Sigmoid colon (tissue), 7 donors: ENCODE measurements at places on chromosomes 6 and 20. TPM values are rescaled to one million over a fixed set of nuclear protein-coding genes. Genes with fewer than 3 reads are reported as not detected.

Gene CABLES2
- 6.5 TPM for total RNA-seq

Gene KCNQ5
- total RNA-seq: 1.1 TPM

Gene HCRTR2
- total RNA-seq: not detected

Gene MRAP2
- total RNA-seq: 1.6 TPM

Gene PHF3
- 59.6 TPM for total RNA-seq

Gene TREML2
- not detected for total RNA-seq

Gene LY6G6D
- 21.2 TPM for total RNA-seq

Gene ADGRB3
- total RNA-seq: 11.5 TPM

Gene HFE
- total RNA-seq: 4.4 TPM

DNA sequence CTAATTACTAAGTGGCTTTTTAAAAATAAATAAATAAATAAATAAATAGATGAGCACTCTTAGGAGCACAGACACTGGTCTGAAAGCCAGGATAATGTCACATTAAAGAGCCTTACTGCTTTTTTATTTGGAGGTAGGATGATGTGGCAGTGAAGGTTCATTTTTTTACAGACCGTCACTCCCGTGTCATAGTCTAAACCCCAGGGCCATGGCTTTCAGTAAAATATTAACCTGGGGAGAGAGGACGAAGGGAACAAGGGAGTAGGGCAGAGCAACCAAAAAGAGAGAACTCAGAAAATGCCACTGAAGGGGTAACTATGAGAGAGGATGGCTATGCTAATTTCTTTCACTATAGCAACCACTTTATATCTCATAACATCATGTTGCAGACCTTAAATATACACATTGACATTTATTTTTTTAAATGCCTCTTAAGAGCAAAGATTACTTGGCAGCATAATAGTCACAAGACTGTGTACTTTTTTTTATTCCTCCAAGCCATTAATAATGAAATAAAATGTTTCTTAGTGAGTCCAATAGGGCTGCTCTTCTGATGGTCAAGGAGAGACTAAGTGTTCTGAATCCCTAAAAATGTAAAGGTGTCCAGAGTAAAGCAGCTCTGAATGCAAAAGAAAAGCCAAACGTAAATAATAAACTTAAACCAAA is 100.9 kb upstream of the SIM1 start:
- DNase-seq: no peak
- no peak overlapping the region for H3K4me3 ChIP-seq
- H3K27ac ChIP-seq: no peak overlapping the region
- H3K36me3 ChIP-seq: peaks cover 4% of the 10 kb centered on the region
- H3K4me1 ChIP-seq: no peaks in the 10 kb centered on the region

GRCh38 chr6:7673063-7673536 is 52.8 kb upstream of the BMP6 start:
- H3K27ac ChIP-seq: no peak overlapping the region
- no peaks in the 10 kb centered on the region for H3K36me3 ChIP-seq
- peak overlapping the region; percentile 24 for H3K4me3 ChIP-seq
- H3K27me3 ChIP-seq: no peaks in the 10 kb centered on the region
- DNase-seq: peak; percentile 74

DNA sequence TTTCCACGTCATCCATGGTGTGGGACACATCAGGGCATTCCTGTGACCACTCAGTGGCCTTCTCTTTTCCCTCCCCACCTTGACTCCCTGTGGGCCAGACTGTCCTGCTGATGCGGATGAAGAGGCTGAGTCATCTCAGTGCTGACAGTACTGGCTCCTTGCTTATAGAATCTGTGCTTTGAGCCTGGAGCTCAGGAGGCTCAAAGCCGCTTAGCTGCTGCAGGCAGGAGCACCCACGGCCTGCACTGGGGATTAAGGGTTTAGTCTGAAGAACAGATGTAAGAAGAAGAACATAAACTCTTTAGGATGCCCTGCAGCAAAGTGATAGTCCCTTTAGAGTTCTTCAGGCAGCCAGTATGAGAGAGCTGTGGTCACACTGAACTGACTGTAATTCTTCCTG is 642.0 kb upstream of the CHD6 start:
- no peak for DNase-seq
- H3K4me3 ChIP-seq: no peak overlapping the region
- H3K36me3 ChIP-seq: no peaks in the 10 kb centered on the region
- H3K27ac ChIP-seq: no peak overlapping the region
- H3K4me1 ChIP-seq: no peaks in the 10 kb centered on the region

DNA sequence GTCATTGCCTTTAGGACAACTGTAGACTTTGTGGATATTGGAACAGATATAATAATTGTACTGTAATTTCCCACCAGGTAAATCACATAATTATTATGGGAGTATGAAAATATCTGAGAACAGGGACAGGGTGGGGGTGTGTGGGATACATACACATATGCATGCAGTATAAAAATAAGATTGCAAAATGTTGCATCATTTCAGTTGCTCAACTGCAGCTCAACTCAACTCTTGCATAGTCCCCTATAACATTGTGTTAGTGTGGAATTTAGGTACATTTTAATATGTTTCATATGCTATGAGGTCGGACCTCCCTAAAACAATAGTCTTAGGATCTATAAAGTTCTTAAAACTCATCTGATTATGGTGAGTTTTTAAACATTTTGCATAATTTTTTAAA is 275.0 kb upstream of the FLRT3 start:
- H3K27ac ChIP-seq: no peak overlapping the region
- no peak for DNase-seq
- no peaks in the 10 kb centered on the region for H3K36me3 ChIP-seq
- no peak overlapping the region for H3K4me3 ChIP-seq
- no peaks in the 10 kb centered on the region for H3K27me3 ChIP-seq

DNA sequence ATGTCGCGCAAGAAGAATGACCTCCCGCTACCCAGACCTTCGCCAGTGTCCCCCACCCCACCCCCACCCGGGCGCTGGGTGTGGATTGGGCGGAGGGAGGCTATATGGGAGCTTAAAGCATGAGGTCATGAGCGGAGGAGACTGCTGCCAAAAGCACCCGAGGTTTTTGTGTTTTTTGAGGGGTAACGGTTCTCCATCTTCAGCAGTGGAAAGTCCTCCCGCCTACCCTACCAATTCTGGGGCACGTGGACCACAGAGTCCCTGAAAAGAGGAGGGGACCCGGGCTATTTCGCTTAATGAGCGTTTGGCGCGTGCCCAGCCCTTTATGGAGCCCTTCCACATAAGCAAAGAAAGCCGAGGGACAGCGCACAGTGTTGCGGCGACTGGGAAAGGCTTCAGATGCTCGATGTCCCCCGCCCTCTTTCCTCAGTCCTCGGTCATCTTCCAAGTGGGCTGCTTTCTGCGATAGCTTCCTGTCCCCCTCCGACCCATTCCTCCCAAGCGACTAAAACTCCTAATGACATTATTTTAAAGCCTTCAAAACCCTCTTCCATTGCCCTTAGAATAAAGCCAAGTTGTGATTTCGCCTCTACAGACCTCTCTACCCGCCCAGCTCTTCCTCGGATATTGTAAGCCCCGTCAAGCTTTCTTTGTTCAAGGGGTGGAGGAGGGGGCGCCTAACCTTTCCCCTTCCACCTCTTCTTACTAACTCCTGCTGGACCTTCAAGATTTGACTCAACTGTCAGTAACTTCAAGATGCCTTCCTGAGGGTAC is 2.1 kb upstream of the TRERF1 start:
- H3K36me3 ChIP-seq: no peaks in the 10 kb centered on the region
- peaks cover 37% of the 10 kb centered on the region for H3K4me1 ChIP-seq
- H3K4me3 ChIP-seq: peak overlapping the region; percentile 86
- H3K27me3 ChIP-seq: no peaks in the 10 kb centered on the region
- H3K27ac ChIP-seq: peak overlapping the region; percentile 95

DNA sequence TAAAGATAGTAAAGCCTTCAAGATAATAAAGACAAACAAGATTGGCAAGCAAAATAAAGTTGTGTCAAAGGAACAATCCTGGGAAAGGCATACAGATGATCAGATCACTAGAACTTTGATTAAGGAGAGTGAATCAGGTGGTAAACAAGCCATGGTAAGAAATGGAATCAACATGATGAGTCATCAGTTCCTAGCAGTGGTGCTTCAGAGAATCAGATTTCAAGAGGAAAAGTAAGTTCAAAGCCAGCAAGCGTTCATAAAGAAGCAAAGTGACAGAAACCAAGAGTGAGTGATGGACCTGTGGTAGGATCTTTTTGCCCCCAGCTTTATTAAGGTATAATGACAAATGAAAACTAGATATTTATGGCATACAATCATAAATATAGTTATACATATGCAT is 340.4 kb downstream of the TPBG start:
- no peak overlapping the region for H3K4me3 ChIP-seq
- no peaks in the 10 kb centered on the region for H3K36me3 ChIP-seq
- H3K4me1 ChIP-seq: no peaks in the 10 kb centered on the region
- no peaks in the 10 kb centered on the region for H3K27me3 ChIP-seq
- no peak overlapping the region for H3K27ac ChIP-seq

DNA sequence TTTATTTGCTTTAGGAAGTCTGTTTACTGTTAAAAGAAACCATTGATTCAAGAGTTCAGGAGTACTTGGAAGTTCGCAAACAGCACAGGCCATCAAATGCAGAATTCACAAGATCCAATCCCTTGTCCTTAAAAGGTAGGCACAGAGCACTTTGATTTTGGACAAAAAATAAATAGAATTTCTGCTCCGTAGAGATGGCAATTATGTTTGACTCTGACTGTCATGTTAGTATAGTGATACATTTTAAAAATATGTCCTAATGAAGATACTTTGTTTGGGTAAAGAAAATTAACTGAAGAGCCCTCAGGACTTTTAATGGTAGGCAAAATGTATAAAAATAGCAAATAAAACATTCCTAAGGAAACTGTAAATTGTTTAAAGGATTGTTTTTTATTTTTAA is 113.1 kb downstream of the JAG1 start:
- H3K36me3 ChIP-seq: no peaks in the 10 kb centered on the region
- no peaks in the 10 kb centered on the region for H3K27me3 ChIP-seq
- no peak overlapping the region for H3K27ac ChIP-seq
- no peak overlapping the region for H3K4me3 ChIP-seq

- no peaks in the 10 kb centered on the region for H3K4me1 ChIP-seq
- no peaks in the 10 kb centered on the region for H3K36me3 ChIP-seq
- no peak overlapping the region for H3K4me3 ChIP-seq
- no peak overlapping the region for H3K27ac ChIP-seq
Measured at GRCh38 chr20:34269996-34270627, 28.9 kb downstream of the ASIP start.

- no peaks in the 10 kb centered on the region for H3K36me3 ChIP-seq
- no peak for DNase-seq
- no peaks in the 10 kb centered on the region for H3K4me1 ChIP-seq
- H3K27me3 ChIP-seq: no peaks in the 10 kb centered on the region
Measured at GRCh38 chr6:97656236-97656635, 373.2 kb upstream of the MMS22L start.

DNA sequence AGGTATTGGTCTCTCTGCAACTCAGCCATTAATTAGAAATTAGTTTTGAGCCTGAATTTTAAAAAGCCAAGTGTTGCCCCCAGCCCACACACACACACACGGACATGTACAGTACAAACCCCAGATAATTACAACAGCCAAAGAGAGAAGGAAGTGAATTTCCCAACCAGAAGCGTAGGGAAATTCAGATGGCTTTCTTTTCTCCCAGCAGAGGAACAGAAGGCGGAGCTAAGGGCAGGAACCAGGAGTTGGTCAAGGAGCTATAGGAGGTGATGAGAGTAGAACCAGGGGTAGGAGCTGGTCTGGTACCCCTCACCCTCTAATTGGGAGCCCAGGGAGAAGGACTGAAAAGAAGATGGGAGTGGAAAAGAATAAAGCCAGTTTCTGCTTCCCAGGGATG is 3.9 kb upstream of the ZBTB9 start:
- no peak overlapping the region for H3K27ac ChIP-seq
- H3K36me3 ChIP-seq: peaks cover 37% of the 10 kb centered on the region
- H3K4me1 ChIP-seq: no peaks in the 10 kb centered on the region
- no peaks in the 10 kb centered on the region for H3K27me3 ChIP-seq
- no peak for DNase-seq
- H3K4me3 ChIP-seq: no peak overlapping the region

- H3K36me3 ChIP-seq: no peaks in the 10 kb centered on the region
- H3K27ac ChIP-seq: no peak overlapping the region
- no peaks in the 10 kb centered on the region for H3K27me3 ChIP-seq
- H3K4me3 ChIP-seq: no peak overlapping the region
- no peak for DNase-seq
Measured at GRCh38 chr6:135779213-135779612, 72.3 kb upstream of the PDE7B start.

DNA sequence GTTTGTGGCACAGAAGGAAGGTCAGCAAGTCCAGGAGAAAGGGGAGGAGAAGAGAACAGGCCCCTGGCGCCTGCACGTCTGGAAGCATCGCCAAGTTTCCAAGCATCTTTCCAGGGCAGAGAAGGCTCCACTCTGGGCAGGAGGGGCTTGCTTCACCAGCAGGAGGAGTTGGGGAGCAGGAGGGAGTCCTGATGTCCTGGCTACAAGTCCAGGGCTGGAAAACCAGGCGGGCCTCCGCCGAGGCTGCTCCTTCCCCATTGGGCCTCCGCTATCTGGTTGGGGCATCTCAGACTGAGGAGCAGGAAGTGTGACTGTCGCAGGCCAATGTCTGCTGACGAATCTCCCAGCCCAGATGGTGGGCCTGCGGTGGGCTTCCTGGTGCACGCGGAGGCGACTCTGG is 421.9 kb downstream of the PREX1 start:
- no peaks in the 10 kb centered on the region for H3K27me3 ChIP-seq
- no peaks in the 10 kb centered on the region for H3K4me1 ChIP-seq
- H3K4me3 ChIP-seq: no peak overlapping the region
- H3K27ac ChIP-seq: no peak overlapping the region
- H3K36me3 ChIP-seq: no peaks in the 10 kb centered on the region

DNA sequence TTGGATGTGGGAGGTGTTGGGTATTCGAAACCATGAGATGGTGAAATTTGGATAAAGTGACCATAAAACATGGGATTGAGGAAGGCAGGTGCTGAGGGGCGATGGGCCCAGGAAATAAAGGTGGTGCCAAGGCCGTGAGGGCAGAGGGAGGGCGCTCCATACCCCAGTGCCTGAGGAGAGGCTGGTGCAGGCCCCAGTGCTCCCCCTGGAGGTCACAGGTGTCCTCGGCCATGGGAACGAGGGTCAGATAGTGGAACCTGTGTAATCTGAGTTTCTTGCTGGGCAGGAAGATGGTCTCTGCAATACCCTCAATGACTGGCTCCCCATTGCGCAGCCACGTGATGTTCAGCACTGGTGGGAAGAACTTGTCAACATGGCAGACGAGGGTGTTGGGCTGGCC is 16.2 kb downstream of the HLA-DPB1 start:
- peaks cover 14% of the 10 kb centered on the region for H3K27me3 ChIP-seq
- H3K27ac ChIP-seq: no peak overlapping the region
- no peaks in the 10 kb centered on the region for H3K36me3 ChIP-seq
- no peak overlapping the region for H3K4me3 ChIP-seq
- no peaks in the 10 kb centered on the region for H3K4me1 ChIP-seq

DNA sequence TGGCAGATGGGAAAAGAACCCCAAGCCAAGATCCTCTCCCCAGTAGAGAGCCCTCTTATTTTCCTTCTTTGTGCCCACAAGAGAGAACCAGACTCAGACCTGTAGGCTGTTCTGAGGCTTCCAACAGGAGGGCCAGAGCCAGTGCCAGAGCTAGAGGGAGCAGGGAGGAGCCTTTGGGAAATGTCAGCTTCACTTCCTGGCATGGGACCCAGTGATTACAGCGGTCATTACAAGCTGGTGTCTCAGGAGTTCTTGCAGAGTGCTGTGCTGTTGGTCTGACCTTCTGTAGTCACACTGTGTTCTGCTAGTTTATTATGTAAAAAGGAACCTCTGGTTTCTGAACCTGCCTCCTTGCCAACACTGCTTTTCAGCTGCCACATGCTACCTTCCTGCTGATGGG is 38.9 kb downstream of the STK35 start:
- peak; percentile 83 for DNase-seq
- H3K27me3 ChIP-seq: no peaks in the 10 kb centered on the region
- no peak overlapping the region for H3K4me3 ChIP-seq
- peaks cover 11% of the 10 kb centered on the region for H3K36me3 ChIP-seq
- H3K4me1 ChIP-seq: no peaks in the 10 kb centered on the region
- peak overlapping the region; percentile 49 for H3K27ac ChIP-seq
